CD4-positive, alpha-beta T cell treated with Interleukin-1 beta for 1 hour (primary cell): ENCODE measurements at places on chromosomes 6 and 20.

DNA sequence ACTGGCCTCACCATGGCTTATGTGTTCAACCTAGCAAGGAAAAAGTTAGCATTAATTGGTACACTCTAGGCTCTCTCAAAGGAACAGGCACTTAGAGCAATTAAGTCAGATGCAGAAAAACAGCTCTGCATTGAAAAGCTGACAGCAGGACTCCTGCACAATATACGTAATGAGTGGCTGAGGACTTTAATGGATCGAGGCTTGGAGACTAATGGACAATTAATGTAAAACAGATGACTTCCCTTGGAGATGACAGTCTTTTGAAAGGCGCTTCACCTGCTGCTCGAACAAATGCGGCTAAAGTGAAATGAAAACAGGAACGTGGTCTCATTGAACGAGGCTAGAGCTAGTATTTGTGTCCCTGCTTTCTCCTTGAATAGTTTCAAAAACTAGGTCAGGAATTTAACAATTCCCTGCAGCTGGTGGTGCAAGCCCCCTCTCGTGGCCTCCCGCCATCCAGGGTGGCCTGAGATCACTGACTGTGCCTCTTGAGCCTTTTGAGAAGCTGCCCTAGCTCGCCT lies 137.1 kb downstream of the ELOVL4 start:
- no peak for DNase-seq

- DNase-seq: no peak
These were observed 84.2 kb downstream of the MRPL14 start for GRCh38 chr6:44042989-44043478.

- no peak for DNase-seq
These were observed 534.7 kb downstream of the PHF3 start for GRCh38 chr6:64170316-64170715.

GRCh38 chr6:79608334-79609224 lies 22.6 kb upstream of the SH3BGRL2 start:
- no peak for DNase-seq

DNA sequence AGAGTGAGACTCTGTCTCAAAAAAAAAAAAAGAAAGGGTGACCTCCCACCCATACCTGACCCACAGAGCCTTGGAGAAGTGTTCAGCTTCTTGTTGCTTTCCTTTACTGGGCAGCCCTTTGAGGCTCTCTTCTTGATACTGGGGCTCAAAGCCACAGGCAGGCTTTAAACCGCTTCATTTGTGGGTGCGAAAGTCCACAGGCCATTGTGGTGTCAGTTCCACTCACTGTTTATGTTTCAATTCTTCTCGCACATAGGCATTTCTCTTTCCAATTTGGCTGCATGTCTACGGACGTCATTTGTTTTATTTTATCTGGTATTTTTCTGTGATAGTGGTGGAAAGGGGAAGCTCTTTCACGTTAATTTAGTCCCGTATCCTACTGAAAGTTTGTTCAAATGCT lies 34.6 kb downstream of the PPARD start:
- DNase-seq: no peak
